ENCODE measurements at places on chromosomes 12 and 14. TPM values are rescaled to one million over a fixed set of nuclear protein-coding genes. Genes with fewer than 3 reads are reported as not detected.

DNA sequence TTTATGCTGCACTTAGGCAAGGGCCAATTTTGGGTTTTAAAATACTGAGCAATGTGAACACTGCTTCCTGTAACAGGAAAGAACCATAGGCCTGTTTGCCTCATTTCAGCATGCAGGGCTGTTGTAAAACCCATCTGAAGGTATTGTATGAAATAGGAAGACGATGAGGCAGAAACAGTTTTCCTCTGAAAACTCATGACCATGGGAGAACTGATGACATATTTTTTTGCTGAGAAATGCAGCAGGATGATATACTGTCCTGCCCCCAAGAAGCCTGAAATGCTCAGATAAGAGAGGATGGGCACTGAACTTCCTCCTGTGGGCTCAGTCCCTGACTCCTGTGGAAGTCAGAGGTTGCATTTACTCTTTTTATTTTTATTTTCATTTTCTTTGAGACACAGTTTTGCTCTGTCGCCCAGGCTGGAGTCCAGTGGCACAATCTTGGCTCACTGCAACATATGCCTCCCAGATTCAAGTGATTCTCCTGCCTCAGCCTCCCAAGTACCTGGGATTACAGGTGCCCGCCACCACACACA, 17.4 kb downstream of the PYGL start:
- no peak for DNase-seq

DNA sequence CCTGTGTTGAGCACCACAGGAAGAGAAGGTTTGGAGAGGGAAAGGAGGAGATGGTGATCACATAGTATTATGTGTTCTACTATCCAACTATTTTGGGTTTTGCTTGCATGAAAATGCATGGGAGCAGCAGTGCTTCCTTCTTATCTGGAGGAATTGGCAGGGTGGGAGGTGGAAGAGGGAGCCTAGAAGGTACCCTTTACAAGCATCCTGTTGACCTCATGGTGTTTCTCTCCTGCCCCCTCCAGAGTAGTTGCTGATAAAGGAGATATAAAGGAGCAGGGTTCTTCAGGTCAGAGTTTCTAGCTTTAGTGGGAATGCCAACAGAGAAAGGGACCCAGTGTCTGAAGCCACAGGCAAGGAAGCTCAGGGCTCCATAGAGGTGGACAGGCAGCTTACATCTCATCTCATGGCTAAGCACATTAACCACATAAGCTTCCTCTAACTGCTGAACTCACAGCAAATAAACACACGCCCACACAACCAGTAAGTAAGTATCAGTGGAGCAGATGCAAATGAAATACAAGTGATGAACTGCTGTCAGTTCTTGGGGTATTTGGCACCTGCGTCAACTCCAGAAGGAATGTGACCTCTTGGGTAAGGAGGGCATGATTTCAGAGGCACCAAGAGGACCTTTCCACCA, 174.2 kb upstream of the SLC38A2 start:
- DNase-seq, result no peak

- no peak for DNase-seq
Observed at GRCh38 chr12:50992819-50993218, 33.4 kb downstream of the SLC11A2 start.

DNA sequence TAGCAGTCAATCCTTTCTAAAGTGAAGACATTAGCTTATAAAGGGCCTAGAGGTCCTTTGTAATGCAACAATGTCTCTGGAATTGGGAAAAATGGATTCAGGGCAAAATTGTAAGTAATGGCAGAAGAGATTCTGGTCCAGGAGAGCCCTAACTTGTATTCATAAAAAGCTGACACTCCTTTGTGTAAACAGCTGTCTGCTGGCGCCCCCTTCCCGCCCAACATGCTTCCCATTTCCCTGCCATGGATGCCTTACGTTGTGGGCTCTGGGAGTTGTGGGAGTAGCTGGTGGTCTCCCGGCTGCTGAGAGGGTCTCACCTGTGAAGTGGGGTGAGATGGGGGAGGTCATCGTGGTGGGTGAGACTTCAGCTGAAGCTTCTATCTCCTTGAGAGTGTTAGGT, 2.3 kb downstream of the ACRBP start:
- no peak for DNase-seq

DNA sequence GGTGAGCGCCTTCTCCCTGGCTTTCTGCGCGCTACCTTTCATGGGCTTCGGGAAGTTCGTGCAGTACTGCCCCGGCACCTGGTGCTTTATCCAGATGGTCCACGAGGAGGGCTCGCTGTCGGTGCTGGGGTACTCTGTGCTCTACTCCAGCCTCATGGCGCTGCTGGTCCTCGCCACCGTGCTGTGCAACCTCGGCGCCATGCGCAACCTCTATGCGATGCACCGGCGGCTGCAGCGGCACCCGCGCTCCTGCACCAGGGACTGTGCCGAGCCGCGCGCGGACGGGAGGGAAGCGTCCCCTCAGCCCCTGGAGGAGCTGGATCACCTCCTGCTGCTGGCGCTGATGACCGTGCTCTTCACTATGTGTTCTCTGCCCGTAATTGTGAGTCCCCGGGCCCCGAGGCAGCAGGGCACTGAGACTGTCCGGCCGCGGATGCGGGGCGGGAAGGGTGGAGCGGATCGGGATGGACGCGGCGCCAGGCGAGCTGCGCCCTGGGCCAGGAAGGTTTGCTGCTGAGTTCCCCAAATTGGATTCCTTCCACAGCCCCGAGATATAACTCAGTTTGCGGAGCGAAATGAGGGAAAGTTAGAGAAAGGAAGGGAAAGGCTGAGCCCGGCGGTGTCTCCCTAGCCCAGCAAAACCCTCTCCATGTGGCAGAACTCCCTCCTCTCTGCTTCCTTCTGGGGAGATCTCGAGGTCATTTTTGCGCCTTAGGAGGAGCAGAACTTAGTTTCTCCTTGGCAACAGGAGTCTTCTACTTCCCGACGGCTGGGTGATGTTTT, 972 bp downstream of the PTGDR start:
- DNase-seq, result no peak

Gene ANKS1B
- 6.3 TPM for polyA plus RNA-seq

Gene BDKRB2
- polyA plus RNA-seq, result 3.3 TPM

Gene INHBC
- 0.20 TPM for polyA plus RNA-seq

DNA sequence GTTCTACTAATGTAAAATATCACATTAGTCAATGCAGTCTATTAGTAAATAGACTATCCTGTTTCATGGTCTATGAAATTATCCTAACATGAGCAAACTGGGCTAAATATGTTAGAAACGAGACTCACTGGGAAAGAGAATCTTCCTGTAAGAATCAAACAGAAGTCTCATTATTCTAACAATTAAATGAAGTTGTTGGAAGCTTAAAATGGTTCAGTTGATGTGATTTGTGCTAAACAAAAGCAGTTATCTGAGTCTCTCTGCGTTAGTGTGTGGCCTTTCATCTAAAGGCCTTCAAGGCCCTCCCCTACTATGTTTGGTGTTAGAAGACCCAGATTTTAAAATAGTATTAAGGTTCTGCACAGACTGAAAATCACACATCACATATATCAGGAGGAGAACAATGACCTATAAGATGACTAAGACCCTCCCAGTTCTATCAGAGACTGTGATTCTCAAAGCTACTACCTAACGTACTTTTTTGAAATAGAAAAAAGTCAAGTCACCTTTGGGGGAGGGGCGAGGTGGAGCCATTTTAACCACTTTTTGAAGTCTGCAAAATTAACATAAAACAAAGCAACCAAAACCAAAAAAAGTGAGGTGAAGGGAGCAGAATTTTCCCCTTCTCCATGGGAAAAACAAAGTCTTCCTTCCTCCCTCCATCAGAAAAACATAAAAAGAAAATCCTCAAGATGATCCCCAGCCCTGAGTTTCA, 82.3 kb downstream of the DENND5B start:
- no peak for DNase-seq

Gene CNIH1
- polyA plus RNA-seq, result 171 TPM

Gene ALG10B
- polyA plus RNA-seq, result 13.2 TPM

- DNase-seq, result no peak
Observed at GRCh38 chr12:109292342-109292711, 16.8 kb downstream of the FOXN4 start.

Gene TC2N
- 4.2 TPM for polyA plus RNA-seq

DNA sequence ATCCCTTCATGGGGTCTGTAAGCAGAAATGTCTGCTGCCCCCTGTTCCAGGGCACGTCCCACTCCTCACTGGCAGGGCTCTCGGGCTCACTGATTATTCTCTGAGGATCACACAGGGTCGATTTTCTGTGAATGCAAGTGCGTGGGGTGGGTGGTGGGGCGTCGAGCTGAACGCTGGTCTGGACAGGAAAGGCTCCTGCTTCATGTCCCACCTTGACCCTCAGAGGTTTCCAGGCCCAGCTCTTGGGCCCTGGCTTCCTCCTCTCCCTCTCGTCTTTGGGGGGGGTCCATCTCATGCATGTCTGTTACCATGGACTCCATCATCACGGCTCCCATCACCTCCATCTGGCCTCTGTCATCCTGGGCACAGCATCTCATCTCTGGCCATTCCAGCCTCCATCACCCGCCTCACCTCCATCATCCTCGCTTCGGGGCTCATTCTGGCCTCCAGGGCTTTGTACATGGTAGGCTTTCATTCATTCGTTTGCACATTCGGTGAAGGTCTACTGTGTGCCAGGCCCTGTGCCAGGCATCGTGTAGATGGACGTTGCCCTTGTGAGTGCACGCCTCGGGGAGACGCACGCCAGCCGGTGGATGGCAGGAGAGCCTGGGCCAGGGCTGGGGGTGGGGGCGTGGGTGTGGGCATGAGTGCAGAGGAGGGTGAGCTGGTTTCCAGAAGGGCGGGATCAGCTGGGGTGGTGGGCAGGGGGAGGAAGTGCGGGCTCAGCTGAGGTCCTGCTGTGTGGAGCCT, 34.7 kb downstream of the RTL1 start:
- no peak for DNase-seq

Measured in left renal pelvis (tissue), 4 donors.